ENCODE measurements at places on chromosomes 11 and 22.

DNA sequence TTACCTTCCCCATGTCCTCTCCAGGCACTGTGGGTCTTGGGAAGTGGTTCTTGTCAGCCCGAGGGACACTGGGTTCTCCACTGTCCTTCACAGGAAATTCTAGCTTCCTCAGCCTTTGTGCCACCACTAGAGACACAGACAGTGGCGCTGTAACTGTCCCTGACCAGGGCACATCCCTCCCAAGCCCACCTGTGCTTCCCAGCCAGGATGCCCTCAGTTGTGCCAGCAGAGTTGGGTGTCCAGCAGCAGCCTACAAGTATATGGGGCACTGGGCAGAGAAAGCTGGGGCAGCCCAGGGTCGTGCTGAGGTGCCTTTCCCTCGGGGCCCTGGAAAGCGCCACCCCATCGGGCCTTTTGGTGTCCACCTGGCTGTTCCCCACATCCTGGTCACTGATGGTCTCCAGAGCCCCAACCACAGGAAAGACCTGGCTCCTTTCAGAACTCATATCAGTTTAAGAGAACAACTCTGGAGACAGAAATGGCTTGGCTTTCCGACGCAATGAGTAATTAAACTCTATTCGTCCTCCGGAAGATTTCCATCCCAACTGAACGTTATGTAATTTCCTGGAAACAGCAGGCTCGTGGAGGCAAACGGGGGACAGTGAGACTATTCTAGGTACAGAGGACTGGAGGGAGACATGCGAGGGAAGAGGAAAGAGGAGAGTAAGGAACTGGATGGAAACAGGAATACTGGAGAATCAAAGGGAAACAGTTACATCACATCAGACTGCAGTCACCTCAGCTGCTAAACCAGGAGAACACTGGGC, 28.6 kb downstream of the PPP2R1B start:
- DNase-seq = no peak

- DNase-seq = no peak
Observed at GRCh38 chr11:20626279-20626678, 26.9 kb downstream of the SLC6A5 start.

DNA sequence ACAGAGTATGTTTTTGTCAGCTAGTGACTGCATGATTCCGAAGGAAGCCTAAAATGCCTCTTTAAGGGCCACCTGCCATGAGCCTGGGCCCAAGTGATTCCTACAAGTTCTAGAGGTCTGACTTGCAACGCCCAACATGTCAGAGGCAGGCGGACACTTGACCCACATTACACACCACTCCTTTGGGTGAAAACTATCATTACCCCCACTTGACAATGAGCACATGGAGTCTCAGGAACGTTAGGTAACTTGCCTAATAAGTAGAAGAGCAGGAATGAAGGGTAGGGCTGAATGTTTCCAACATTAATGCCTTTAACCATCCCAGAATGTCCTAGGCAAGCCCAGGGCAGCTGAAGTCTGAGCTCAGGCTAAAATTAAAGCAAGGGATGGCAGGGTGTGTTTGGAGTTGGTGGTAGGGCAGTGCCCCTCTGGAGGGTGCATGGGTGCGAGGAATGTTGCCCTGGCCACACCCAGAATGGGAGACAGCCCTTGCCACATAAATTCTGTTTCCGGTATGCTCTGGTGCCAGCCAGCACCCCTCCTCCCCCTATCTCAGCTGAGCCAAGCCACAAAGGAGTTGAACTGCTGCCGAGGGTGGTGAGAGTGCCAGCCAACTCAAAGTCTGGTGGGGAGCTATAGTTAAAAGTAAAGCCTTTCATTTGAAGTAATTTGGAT, 2.5 kb downstream of the PLAAT2 start:
- DNase-seq = no peak

- no peak for DNase-seq
Observed at GRCh38 chr11:36343436-36343835, 47.3 kb downstream of the PRR5L start.

DNA sequence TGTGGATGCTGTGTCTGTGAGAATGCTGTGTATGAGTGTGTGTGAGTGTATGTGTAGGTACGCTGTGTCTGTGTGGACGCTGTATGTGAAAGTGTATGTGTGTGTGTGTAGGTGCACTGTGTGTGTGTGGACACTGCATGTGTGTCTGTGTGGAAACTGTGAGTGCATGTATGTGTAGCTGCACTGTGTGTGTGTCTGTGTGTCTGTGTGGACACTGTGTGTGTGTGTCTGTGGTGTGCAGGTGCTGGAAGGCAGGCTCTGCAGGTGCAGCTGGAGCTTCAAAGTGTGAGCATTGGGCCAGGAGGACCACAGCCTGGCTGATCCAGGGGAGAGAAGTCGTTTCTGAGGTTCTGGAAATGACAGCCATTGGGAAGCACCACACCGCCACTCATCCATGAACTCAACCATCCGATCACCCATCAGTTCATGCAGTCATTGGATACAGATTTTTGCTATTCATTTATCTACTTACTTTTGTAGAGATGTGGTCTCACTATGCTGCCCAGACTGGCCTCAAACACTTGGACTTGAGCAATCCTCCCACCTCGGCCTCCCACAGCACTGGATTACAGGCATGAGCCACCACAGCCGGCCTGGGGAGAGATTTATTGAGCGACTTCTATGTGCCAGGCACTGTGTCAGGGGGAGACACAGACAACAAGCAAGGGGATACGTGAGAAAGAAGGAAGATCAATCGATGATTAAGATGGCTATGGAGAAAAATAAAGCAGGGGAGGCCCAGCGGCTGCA, 9.6 kb downstream of the TRPM5 start:
- no peak for DNase-seq

- no peak for DNase-seq
Observed at GRCh38 chr11:12999597-12999996, 9.5 kb upstream of the RASSF10 start.

GRCh38 chr11:93614173-93614722, 47.2 kb upstream of the CEP295 start:
- no peak for DNase-seq

- DNase-seq = no peak
Observed at GRCh38 chr11:68968306-68969250, 12.2 kb downstream of the MRGPRD start.

DNA sequence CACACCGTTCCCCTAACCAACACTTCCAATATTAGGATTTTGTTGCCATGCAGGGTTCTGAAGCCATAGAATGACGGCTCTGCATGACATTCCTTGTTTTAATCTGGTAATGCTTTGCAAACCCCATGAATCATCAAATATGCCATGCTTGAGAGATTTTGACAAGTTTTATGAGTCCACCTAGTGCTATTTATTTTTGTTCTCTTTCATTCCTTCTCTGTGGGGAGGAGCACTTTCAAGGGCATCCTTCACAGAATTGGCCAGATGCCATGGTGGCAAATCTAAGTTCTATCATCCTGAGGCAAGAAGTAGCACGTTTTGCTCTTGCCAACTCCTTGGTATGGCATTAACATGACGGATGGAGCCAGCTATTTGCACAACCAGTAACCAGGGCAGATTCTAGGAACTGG, 268.4 kb downstream of the FAM76B start:
- no peak for DNase-seq

DNA sequence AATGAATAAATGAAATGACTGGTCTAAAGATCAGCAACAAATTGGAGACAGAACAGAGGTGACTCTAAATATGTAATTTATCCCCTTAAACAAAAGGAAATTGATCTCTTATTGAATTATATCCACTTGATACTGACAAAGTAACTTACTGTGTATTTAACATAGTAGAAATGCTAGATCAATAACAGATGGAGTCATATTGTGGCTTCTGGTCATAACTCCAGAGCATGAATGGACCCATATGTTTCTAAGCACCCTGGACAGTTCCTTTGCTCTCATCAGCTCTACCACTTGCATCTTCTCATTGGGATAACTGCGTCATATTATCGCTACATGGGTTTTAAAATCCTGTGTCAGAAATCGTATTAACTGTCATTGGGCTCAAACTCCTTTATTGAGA, 222.3 kb downstream of the ETS1 start:
- DNase-seq = no peak

DNA sequence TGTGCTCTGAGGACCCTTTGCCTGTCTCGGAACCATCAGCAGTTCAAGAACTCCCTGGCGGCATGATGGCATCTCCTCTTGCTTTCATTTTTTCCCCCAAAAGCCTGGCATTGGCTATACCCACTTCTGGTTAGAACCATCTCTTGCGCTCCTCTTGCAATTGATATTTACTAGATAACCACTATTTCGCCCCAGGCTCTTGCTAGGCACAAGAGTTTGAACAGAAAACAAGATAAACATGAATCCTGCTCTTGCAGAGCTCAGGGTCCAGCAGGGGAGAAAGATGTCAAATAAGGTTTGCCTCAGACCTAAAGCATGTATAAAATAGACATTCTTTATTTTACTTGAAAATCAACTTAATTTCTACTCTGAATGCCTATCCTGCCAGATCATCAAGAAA, 33.1 kb downstream of the SLCO2B1 start:
- DNase-seq = no peak

DNA sequence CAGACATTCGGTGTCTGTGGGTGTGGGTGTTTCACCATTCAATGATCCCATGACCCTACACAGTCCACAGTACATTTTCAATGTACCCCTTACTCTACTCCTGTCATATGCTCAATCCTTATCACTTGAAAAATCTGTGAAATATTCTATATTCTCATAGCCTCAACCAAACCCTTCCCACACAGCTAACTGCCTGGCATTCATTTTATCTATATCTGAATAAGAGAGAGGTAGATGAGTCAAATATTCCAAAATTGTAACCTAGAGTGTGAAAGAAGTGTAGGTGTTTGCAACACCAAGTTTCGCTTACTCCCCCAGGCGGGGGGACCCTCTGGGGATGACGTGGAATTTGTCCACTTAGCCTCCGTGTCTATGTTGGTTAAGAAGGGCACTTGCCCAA, 354.8 kb downstream of the ETS1 start:
- no peak for DNase-seq

DNA sequence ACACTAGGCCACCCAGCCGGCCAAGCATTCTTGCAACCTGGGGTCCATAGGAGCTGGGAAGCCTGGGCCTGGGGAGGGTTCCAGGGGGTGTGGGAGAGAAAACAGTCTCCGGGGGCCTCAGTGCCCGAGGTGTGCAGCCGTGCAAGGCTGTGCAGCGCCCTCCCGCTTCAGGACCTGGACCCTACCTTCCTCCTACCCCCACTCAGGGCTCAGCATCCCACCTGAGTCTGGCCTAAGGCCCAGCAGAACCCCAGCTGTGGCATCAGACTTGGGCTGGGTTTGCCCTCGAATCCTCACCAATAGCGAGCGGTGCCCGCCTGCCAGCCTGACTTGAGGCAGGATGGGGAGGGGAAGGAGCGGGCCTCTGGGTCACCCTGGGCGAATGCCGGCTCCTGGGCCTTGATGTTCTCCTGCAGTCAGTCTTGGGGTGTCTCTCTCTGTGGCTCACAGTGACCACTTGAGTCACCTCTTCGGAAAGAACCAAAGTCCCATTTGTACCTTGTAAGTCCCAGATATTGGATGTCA, 53.6 kb upstream of the PPARA start:
- no peak for DNase-seq

- DNase-seq = no peak
Observed at GRCh38 chr11:84634309-84634708, 992.8 kb downstream of the DLG2 start.

DNA sequence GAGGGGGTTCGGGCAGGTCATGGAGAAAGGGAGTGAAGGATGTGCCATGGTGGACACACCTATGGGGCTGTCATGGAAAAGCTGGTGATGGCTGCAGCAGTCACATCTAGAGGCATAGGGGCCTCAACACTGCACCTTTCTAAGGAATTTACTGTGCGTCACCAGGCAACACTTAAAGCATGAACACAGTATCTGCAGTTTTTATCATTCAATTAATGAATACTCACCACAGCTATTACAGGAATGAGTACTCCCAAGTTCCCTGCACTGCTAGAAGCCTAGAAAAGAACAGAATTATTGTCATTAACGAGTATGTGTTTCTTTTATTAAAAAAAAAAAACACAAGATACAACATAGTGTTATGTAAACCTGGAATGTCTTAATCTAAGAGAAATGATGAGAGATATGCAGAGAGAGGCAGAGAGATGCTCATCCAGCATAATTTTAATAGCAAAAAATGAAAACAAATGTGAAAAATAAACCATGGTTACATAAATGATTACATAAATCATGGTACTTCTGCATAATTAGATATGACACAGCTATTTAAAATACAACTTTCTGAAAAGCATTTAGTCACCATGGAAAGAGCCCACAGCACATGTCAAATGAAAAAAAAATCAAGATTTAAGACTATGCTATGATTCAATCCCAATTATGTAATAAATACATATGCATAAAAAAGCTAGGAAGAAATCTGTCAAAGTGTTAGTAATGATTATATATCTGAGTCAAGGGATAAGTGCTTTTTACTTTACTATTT, 19.2 kb downstream of the SERPIND1 start:
- no peak for DNase-seq

DNA sequence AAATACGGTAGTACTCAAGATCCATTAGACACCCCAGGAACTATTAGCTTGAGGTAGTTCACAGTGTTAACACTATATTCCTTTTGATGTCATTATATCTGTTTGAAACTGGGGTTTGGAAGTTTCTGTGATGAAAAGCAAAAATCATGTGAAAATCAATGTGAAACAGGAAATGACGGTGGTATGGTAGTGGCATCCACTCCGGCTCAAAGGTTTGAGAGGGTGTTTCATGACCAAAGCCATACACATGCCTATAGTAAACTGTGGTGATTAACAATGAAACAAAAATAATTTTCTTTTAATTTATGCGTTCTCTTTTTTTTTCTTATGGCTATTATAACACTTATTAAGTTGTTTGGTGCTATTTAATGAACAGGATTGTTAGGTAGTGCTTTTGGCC, 10.9 kb downstream of the RAB38 start:
- DNase-seq = no peak

DNA sequence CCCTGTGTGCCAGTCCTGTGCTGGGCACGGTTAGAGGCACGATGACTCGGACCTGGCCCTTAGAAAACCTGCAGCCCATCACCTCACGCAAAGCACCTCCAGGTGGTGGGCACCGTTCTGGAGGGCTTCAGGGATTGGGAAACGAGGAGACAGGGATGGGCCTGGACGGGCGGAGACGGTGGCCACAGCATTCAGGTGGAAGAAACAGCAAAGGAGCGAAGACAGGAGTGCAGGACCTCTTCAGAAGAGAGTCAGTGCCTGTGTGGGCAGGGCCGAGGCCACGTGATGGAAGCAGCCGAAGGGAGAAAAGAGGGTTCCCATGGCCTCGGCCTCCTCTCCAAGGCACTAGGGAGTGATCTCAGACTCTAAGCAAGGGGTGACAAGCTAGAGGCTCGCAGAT, 8.1 kb upstream of the SLC22A12 start:
- no peak for DNase-seq
